ENCODE measurements at places on chromosomes 6 and 20.
A peak's percentile ranks its signal among the peaks of the same experiment; 100 is the strongest.

GRCh38 chr6:100451577-100451976 is 13.1 kb downstream of the SIM1 start:
- no peak for DNase-seq

GRCh38 chr6:93424303-93425064 is 5.1 kb upstream of the EPHA7 start:
- DNase-seq: no peak

- DNase-seq: no peak
These were observed 18.6 kb upstream of the CST9L start for GRCh38 chr20:23586735-23587525.

- no peak for DNase-seq
These were observed 188.1 kb downstream of the CDC5L start for GRCh38 chr6:44575644-44576043.

GRCh38 chr20:17421493-17421892 is 109.7 kb downstream of the BFSP1 start:
- DNase-seq: no peak

- DNase-seq: no peak
These were observed 603 bp downstream of the TASP1 start for GRCh38 chr20:13638162-13638495.

DNA sequence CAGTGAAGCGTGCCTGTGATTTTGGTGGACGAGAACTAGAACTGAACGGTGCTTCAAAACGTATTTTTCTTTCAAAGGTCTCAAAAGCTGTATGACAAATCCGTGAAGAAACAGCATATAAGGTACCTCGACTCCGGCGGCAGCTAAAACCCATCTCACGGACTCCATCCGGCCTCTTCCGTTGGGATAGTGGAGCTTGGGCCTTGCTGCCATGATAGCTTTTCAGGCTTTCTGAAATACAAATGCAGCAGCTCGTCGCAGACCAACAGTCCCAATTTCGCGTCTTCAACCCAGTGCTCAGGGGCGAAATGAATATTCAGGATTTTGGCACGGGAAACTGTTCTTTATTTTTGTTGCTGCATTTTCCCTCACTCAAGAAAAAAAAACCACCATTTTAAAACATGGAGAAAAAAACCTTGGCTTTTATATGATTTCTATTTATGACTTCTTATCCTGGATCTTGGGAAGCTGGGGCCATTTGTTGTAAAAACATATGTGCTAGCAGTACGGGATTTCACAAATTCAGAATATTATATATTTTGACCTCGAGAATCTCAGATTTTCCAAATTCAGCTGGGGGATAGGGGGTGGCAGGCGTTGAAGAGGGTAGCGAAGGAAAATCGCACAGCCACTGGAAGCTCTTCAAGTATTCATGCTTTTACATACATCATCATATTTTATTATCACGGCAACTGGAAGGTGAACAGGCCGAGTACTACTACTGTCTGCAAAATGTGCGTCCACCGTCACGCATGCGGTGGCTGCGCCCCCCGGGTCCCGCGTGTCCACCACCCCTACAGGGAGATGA is 849 bp downstream of the GSTA4 start:
- no peak for DNase-seq

DNA sequence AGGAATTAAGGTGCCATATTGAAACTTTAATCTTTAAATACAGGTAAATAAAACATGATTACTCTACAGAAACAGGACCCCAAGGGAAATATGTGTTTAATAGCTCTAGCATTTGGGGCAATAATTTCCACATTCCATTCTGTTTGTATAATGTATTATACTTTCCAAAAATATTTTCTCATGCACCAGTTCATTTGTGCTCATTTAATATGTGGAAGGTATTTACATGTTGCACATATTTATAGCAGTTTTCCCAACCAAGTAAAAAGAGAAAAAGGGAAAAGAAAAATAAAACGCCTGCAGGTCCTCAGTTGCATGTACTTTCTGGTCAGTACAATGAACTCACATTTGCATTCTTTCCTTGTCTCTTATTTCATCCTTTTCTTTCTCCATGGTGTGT is 129.5 kb upstream of the SULF2 start:
- DNase-seq: no peak

DNA sequence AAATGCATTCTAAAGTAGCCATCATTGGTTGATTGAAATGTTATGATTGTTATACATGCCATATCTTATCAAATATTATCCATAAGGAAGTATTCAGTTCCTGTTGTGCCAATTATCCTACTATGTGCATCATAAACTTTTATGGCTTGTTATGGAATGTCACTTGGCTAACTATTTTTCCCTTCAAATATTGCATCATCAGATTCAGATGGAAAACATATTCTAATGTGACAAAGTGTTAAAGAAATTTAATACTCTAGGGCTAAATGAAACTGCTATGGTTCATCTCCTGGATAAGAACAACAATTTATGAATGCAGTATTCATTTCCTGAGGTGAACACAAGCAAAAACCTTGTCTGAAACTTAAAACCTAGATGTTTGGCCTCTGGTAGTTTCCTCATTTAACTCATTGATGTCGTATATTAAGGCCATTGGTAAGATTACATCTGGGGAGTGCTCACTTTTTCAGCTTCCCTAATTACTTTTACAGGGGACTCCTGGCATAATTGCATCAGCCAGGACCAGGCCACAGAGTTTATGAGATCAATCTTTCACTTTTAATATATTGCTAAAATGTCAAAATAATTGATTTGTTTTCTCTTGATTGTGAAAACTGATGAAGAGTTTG is 134.9 kb upstream of the CEP162 start:
- no peak for DNase-seq

- no peak for DNase-seq
These were observed 860.1 kb downstream of the TFAP2A start for GRCh38 chr6:9554806-9555205.

GRCh38 chr6:93389192-93389591 is 30.2 kb downstream of the EPHA7 start:
- DNase-seq: peak; percentile 29

GRCh38 chr6:160161647-160161986 is 40.0 kb downstream of the SLC22A1 start:
- no peak for DNase-seq

All from NCI-H1436 (cell line).